Osteocyte (in vitro differentiated cells): ENCODE measurements at places on chromosomes 6 and 20. TPM values are rescaled to one million over a fixed set of nuclear protein-coding genes. Genes with fewer than 3 reads are reported as not detected.

- DNase-seq, result no peak
- no peak overlapping the region for H3K27ac ChIP-seq
- no peaks in the 10 kb centered on the region for H3K27me3 ChIP-seq
These were observed 162.6 kb upstream of the SCGN start for GRCh38 chr6:25489399-25489798.

- DNase-seq, result no peak
- H3K36me3 ChIP-seq, result no peaks in the 10 kb centered on the region
- H3K27me3 ChIP-seq, result peaks cover 5% of the 10 kb centered on the region
- no peaks in the 10 kb centered on the region for H3K4me1 ChIP-seq
- no peak overlapping the region for H3K27ac ChIP-seq
These were observed 43.3 kb downstream of the IL20RA start for GRCh38 chr6:137001299-137001976.

DNA sequence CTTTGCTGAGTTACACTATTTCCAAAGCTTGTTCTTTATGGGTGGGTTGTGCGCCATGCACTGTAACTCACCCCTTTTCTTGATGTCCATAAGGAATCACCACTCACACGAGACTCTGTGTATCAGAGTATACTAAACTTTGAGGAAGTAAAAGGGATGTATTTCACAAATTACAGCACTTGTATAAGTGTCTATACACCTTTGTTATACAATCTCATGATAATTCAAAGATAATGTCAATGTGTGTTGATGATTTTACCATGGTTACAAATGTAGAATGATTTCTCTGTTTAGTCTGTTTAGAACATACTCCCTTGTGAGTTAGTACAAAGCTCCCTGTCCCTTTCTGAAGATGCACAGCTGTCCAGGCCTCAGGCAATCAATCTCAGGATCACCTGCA is 922.2 kb upstream of the MAP3K7 start:
- no peaks in the 10 kb centered on the region for H3K36me3 ChIP-seq
- H3K4me3 ChIP-seq, result no peak overlapping the region
- no peak for DNase-seq
- no peak overlapping the region for H3K27ac ChIP-seq

DNA sequence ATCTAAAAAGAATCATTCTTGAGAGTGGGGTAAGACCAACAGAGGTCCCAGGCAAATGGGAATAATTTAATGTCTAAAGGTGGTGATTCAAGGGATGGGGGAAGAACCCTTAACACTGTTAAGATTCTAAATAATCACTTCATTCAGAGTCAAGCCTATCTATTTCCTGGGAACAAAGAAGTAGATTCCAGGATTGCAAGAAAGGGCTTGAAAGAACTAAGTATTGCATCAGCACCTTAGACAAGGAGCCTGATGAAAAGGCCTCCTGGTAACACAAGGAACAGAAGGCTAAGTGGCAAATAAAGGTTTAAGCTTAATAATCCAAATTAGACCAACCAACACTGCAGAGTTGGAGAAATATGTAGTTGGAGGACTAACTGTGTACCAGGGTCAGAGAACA is 620.7 kb upstream of the BTBD3 start:
- H3K27ac ChIP-seq, result no peak overlapping the region
- peaks cover 2% of the 10 kb centered on the region for H3K4me1 ChIP-seq
- no peaks in the 10 kb centered on the region for H3K27me3 ChIP-seq
- DNase-seq, result no peak
- H3K4me3 ChIP-seq, result no peak overlapping the region

GRCh38 chr6:30272032-30272431 is 54.7 kb upstream of the TRIM39 start:
- DNase-seq, result no peak
- H3K4me1 ChIP-seq, result peaks cover 11% of the 10 kb centered on the region
- no peaks in the 10 kb centered on the region for H3K27me3 ChIP-seq
- H3K36me3 ChIP-seq, result peaks cover 7% of the 10 kb centered on the region

The KHDC1 gene
- total RNA-seq, result 4.1 and 4.5 TPM in 2 replicates
